ENCODE measurements at places on chromosomes 1 and 21. TPM values are rescaled to one million over a fixed set of nuclear protein-coding genes. Genes with fewer than 3 reads are reported as not detected.
A peak's percentile ranks its signal among the peaks of the same experiment; 100 is the strongest.

- DNase-seq: no peak
Measured at GRCh38 chr21:43905726-43906455, 40.9 kb downstream of the AGPAT3 start.

GRCh38 chr1:182784556-182785171 lies 4.9 kb upstream of the NPL start:
- peak; percentile 42 for DNase-seq

The DLGAP3 gene
- not detected for total RNA-seq

The LCA5L gene
- 3.2 TPM for total RNA-seq

- no peak for DNase-seq
Measured at GRCh38 chr21:32141318-32141633, 137.6 kb downstream of the MIS18A start.

The CD101 gene
- 0.53 TPM for total RNA-seq

GRCh38 chr21:42414928-42415769 lies 11.4 kb downstream of the UBASH3A start:
- DNase-seq: peak; percentile 83

The HHAT gene
- 2.9 TPM for total RNA-seq

Measured in bronchial epithelial cell (primary cell).